Fibroblast of lung (primary cell): ENCODE measurements at places on chromosomes 7 and 10. TPM values are rescaled to one million over a fixed set of nuclear protein-coding genes. Genes with fewer than 3 reads are reported as not detected.
A peak's percentile ranks its signal among the peaks of the same experiment; 100 is the strongest.

Gene SHTN1
- 0.26 and 0.33 TPM in 2 replicates for total RNA-seq

DNA sequence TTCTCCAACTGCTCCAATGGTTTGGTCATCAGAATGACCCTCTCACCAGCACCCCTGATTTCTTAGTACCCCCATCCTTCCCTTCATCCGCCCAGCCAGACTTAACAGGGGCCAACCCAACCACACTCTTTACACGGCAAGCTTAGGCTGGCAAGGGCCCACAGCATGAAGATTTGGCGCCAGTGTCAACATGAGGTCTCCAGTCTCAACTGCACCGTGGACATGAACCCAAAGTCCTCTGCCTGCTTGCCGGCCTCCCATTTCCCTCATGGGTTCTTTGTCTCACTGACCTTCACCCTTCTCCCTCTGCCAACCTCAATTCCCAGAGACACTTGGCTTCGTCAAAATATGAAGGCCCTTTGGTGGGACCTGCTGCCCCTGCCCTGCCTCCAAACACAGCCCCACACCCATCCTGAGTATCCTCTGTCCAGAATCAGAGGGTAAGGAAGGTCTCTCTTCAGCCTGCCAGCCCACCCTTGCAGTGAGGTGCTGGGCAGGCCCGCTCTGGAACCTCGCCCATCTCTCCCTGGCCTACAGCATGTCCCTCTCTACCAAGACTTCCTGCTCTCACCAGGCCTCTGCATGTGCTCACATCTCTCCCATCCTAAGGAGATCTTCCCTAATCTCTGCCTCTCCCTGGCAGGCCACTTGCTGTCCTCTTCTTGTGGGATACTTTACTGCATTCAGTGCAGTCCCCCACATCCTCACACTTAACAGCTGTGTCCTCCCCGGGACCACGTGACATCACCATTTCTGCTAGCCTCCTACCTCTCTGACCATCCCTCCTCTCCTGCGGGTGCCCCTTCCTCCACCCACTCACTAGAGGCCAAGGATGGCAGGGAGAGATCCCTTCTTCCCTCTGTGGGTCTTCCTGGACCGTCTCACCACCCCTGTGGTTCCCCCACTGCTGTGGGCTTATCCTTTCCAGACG lies 91.7 kb upstream of the ZMIZ1 start:
- H3K27me3 ChIP-seq: no peaks in the 10 kb centered on the region
- H3K36me3 ChIP-seq: no peaks in the 10 kb centered on the region
- peak overlapping the region; percentile 26 for H3K27ac ChIP-seq
- DNase-seq: no peak
- H3K4me3 ChIP-seq: no peak overlapping the region
- H3K4me1 ChIP-seq: peaks cover 34% of the 10 kb centered on the region

Gene MTPN
- total RNA-seq: 104 and 158 TPM in 2 replicates

Gene LEP
- 0.26 and 2.8 TPM in 2 replicates for total RNA-seq

- peak; percentile 66 for DNase-seq
- no peaks in the 10 kb centered on the region for H3K27me3 ChIP-seq
- H3K27ac ChIP-seq: no peak overlapping the region
- no peaks in the 10 kb centered on the region for H3K36me3 ChIP-seq
Observed at GRCh38 chr10:88793712-88794299, 8.7 kb upstream of the LIPM start.

Gene ANKRD22
- under 0.01 and 0.17 TPM in 2 replicates for total RNA-seq

Gene TMEM273
- 0.26 TPM in 1 of 2 replicates, not detected in the other for total RNA-seq

DNA sequence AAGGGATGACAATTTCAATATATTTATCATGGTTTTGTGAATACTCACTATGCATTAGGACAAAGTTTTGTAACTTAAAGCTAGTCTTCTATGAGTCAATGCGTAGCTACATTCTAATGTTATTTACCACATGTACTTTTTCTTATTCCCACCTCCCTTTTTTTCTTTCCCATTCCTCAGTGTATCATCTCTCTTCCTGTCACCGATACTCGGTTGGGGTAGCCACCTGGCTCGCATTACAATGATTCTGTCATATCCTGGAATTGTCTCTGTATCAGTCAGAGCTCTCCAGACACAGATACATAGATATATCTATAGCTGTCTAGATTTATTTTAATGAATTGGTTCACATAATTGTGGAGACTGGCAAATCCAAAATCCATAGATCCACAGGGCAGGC lies 9.8 kb upstream of the RALA start:
- no peak for DNase-seq
- no peaks in the 10 kb centered on the region for H3K27me3 ChIP-seq
- no peak overlapping the region for H3K4me3 ChIP-seq
- H3K4me1 ChIP-seq: peaks cover 6% of the 10 kb centered on the region
- H3K27ac ChIP-seq: no peak overlapping the region
- no peaks in the 10 kb centered on the region for H3K36me3 ChIP-seq

DNA sequence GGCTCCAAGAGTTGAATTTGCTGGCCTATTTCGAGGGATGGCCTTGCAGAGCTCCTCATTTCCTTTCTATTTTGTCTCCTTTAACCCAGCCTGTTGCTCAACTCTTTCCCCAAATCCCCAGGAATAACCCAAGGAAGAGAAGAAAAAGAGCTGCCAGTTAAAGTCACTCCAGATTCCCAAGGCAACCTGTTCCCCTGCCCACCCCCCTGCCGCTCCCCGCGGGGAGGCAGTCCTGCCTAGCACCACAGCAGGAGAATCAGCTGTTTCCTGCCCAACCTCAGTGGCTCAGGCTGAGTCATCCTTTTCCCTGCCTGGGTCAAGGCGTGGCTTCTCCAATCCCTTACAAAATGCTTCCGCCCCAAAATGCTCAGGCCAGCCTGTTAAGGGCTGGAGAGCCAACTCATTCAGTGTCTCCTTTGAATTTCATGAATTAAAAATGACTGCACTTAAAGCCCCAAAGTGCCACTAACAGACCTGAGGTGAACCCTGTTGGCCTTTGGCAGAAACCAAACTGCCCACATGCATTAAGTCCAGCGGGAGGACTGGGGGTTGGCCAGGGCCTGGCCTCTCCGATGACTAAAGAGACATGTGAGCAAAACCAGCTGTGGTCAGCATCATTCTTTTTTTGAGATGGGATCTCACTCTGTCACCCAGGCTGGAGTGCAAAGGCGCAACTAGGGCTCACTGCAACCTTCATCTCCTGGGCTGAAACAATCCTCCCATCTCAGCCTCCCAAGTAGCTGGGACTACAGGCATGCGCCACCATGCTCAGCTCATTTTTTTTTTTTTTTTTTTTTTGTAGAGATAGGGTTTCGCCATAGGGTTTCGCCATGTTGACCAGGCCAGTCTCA lies 83.2 kb upstream of the KIF5B start:
- H3K27me3 ChIP-seq: no peaks in the 10 kb centered on the region
- H3K36me3 ChIP-seq: no peaks in the 10 kb centered on the region
- peak; percentile 96 for DNase-seq
- peak overlapping the region; percentile 88 for H3K27ac ChIP-seq
- no peak overlapping the region for H3K4me3 ChIP-seq
- H3K4me1 ChIP-seq: peaks cover 6% of the 10 kb centered on the region

- no peaks in the 10 kb centered on the region for H3K36me3 ChIP-seq
- H3K4me3 ChIP-seq: no peak overlapping the region
- H3K27ac ChIP-seq: no peak overlapping the region
- H3K4me1 ChIP-seq: no peaks in the 10 kb centered on the region
- no peaks in the 10 kb centered on the region for H3K27me3 ChIP-seq
- DNase-seq: no peak
Observed at GRCh38 chr7:138510003-138510402, 49.9 kb downstream of the TRIM24 start.

DNA sequence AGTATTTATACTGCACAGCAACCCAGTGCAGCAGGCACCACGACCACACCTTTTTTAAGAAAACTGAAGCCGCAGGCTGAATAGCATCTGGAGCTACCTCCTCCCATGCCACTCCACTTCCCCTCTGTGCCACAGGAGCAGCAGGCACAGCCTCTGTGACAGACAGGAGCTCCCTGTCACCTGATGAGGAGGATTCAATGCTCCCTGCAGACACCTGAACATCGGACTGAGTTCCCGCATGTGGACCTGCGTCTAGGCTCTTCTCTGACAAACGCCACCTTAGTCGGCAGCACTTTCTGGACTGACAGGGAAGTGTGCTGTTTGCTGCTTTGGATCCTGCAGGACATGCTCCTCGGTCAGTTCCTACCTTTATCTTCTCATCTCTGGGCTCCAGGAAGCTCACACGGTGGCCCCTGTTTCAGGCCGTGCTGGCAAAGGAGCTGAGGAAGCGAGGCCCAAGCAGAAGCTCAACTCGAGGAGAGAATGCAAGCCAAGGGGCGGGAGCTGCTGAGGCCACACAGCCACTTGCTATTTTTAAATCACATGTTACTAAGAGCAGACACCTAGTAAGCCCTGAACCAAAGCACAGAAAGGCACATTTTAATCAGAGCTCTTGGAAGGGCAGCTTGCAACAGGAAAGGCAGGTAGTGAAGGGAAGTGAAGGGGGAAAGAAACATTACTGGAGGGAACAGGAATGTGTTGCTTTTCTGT lies 56.6 kb downstream of the VOPP1 start:
- H3K4me3 ChIP-seq: no peak overlapping the region
- no peak for DNase-seq
- H3K4me1 ChIP-seq: no peaks in the 10 kb centered on the region
- no peak overlapping the region for H3K27ac ChIP-seq
- H3K27me3 ChIP-seq: no peaks in the 10 kb centered on the region

DNA sequence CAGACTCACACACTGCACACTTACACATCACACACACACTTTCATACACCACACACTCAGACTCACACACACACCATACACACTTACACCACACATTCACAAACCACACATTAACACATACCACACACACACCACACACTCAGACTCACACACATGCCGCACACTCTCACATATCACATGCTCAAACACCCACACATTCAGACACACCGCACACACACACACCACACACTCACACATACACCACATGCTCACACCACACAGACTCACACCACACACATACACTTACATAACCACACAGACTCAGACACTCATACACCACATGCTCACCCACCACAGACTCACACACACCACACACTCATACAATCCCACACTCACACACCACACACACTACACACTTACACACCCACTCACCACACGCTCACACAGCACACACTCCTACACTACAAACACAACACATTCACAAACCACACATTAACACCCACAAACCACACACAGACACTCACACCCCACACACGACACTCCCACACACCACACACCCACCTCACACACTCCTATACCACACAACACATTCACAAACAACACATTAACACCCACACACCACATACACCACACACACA lies 125.4 kb downstream of the EVX1 start:
- H3K4me3 ChIP-seq: no peak overlapping the region
- no peak for DNase-seq
- peaks cover 6% of the 10 kb centered on the region for H3K4me1 ChIP-seq

GRCh38 chr7:25742316-25742715 lies 409.7 kb upstream of the NFE2L3 start:
- no peak overlapping the region for H3K27ac ChIP-seq
- H3K4me1 ChIP-seq: no peaks in the 10 kb centered on the region

Gene SPAM1
- not detected in 2 replicates for total RNA-seq

GRCh38 chr7:96786998-96787395 lies 77.4 kb upstream of the SEM1 start:
- H3K4me3 ChIP-seq: no peak overlapping the region
- H3K4me1 ChIP-seq: no peaks in the 10 kb centered on the region
- no peaks in the 10 kb centered on the region for H3K36me3 ChIP-seq
- no peak overlapping the region for H3K27ac ChIP-seq

- DNase-seq: peak; percentile 88
- no peak overlapping the region for H3K4me3 ChIP-seq
- peak overlapping the region; percentile 30 for H3K27ac ChIP-seq
- peaks cover 11% of the 10 kb centered on the region for H3K4me1 ChIP-seq
Observed at GRCh38 chr7:106609416-106609815, 51.5 kb downstream of the CCDC71L start.

Gene PROSER2
- total RNA-seq: 1.8 and 2.6 TPM in 2 replicates

DNA sequence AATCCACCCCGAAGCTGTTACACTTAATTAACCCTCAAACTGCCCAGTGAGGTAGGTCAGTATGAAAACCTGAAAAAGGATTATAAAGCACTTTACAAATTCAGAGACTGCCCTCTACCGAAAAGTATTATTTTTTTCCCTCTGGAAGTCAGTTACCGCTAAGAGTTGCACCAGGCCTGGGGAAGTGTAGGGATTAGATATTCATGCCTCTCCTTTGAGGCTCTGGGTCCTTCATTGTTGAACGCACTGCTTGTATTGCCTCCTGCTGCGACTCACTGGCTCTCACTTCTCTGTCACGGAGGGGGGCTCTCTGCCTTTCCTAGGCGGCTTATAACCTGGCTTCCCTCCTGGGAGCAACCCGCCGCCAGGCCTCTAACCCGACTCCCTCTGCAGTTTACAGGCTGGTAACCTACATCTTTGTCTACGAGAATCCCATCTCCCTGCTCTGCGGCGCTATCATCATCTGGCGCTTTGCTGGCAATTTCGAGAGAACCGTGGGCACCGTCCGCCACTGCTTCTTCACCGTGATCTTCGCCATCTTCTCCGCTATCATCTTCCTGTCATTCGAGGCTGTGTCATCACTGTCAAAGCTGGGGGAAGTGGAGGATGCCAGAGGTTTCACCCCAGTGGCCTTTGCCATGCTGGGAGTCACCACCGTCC lies 2.7 kb downstream of the RHBDD2 start:
- no peak for DNase-seq
- H3K27me3 ChIP-seq: no peaks in the 10 kb centered on the region
- H3K4me1 ChIP-seq: peaks cover 6% of the 10 kb centered on the region
- H3K36me3 ChIP-seq: peaks cover 15% of the 10 kb centered on the region

DNA sequence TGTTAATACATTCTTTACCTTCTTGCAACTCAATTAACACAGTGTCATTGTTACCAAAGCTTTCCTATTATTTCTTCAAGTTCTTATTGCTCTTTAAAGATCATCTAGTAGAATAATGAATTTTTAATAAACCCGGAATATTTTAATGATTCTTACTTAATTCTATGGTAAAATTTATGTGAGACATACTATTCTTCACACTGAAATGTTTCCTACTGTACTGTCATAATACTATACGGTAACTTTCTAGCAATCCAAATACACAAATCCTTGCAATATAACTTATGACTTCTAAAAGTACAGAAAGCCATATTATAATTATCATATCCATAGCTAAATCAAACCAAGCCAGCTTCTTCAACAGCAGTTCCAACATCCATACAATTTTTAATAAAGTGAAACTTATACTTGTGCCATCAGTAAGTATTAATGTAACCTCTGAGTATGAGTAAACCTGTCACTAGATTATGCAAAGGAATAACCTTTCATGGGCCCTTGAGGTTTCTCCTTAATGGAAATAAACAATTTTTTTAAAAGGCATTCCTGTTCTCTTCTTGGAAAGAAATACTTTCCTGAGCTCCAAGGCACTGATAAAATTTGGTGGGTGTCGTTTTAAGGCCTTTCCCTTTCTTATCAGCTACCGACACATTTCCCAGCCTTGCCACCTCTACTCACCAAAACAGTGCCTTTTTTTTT lies 87.4 kb downstream of the IMMP2L start:
- no peaks in the 10 kb centered on the region for H3K27me3 ChIP-seq
- H3K4me1 ChIP-seq: no peaks in the 10 kb centered on the region
- DNase-seq: no peak
- H3K36me3 ChIP-seq: no peaks in the 10 kb centered on the region
- H3K27ac ChIP-seq: no peak overlapping the region

Gene PALD1
- 0.26 and 0.33 TPM in 2 replicates for total RNA-seq

Gene GNGT1
- total RNA-seq: not detected in 2 replicates
